ENCODE measurements at places on chromosomes 3 and 15. TPM values are rescaled to one million over a fixed set of nuclear protein-coding genes. Genes with fewer than 3 reads are reported as not detected.

Gene NKIRAS1
- total RNA-seq = 9.9 TPM

Gene PRC1
- total RNA-seq = 197 TPM

Gene ZCWPW2
- total RNA-seq = 0.25 TPM

Gene ARHGEF26
- total RNA-seq = 11.2 TPM

Gene VIPR1
- 1.7 TPM for total RNA-seq

Gene SLC22A14
- 0.05 TPM for total RNA-seq

Gene STX19
- not detected for total RNA-seq

Gene ARHGAP31
- 0.75 TPM for total RNA-seq

Gene GOLGA8T
- 1.7 TPM for total RNA-seq

Gene PLSCR2
- not detected for total RNA-seq

Gene ROBO2
- total RNA-seq = not detected

Gene SLC6A11
- 0.08 TPM for total RNA-seq

Gene GOLGA6L10
- total RNA-seq = 0.59 TPM

Gene CADPS
- total RNA-seq = not detected

Gene CDC25A
- total RNA-seq = 9.4 TPM

Gene KBTBD13
- total RNA-seq = not detected

Measured in A549 treated with Hydrocortisone at 1 μM for 4 hours (cell line).